ENCODE measurements at places on chromosomes 12 and 14.
A peak's percentile ranks its signal among the peaks of the same experiment; 100 is the strongest.

DNA sequence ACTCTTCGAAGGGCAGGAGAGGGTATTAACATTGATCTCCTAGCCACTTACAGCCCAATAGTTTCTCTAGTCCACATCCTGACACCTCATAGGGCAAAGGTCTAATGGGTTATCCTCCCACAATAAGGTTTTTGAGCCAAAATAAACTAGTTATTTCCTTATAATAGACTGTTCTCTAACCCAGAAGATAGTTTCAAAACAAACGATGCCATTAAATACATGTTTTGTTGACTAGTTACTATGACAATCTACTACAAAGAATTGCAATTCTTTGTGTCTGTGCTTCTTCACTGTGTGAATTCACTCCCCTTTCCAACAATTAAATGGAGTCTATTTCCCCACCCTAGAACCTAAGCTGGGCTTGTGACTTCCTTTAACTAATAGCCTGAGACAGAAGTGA, 6.4 kb upstream of the ACTR10 start:
- no peak for DNase-seq

GRCh38 chr14:20412411-20412810, 890 bp downstream of the TEP1 start:
- DNase-seq = no peak

GRCh38 chr14:54929556-54929955, 26.9 kb upstream of the GCH1 start:
- no peak for DNase-seq

GRCh38 chr12:129854591-129854990, 49.2 kb downstream of the TMEM132D start:
- no peak for DNase-seq

DNA sequence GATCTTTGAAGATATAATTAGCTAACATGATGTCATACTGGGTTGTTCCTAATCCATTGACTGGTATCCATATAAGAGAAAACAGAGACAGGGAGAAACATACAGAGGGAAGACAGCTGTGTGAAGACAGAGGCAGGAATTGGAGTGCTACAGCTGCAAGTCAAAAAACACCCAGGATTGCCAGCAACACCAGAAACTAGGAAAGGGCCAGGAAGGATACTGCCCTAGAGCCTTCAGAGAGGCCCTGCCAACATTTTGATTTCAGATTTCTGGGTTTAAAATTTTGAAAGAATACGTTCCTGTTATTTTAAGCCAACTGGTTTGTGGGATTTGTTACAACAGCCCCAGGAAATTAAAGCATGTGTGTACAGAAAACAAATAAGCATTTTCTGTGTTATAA, 473.7 kb upstream of the FLRT2 start:
- no peak for DNase-seq

- no peak for DNase-seq
Observed at GRCh38 chr12:127964717-127965116, 302.3 kb upstream of the TMEM132C start.

DNA sequence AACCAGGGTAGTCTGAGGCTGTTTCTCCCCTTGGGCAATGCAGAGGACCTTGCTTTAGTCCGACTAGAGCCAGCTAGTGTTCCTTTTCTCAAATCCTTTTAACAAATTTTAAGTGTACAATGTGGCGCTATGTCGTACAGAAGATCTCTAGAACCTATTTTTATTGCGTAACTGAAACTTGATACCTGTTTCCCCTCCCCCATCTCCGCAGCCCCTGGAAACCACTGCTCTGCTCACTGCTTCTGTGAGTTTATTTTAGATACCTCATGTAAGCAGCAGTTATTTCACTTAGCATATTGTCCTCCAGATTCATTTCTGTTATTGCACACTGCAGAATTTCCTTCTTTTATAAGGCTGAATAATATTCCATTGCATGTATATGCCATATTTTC, 1092.3 kb downstream of the AACS start:
- DNase-seq = no peak

- DNase-seq = no peak
Observed at GRCh38 chr12:51192284-51192671, 19.3 kb upstream of the TFCP2 start.

GRCh38 chr14:38143659-38144505, 63.8 kb upstream of the SSTR1 start:
- no peak for DNase-seq

GRCh38 chr12:27779416-27779919, 565 bp upstream of the KLHL42 start:
- DNase-seq = peak; percentile 51

DNA sequence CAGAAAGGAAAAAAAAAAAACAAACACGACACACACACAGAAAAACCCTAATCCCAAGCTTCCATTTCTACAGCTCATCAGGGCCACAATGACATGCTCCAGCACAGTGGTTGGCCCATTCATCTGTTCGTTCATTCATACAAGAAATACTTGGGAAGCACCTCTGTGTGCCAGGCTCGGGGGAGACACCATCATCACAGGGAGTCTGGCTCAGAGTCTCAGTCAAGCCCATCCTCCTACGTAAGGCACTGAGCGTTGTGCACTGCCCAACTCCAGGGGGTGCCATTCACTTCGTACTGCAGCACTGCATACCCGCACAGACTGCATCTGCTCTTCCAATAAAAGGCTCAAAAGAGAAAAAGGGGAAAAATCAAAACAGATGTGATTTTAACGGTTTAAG, 15.3 kb downstream of the VPS37B start:
- no peak for DNase-seq

GRCh38 chr14:72788972-72789728, 104.8 kb downstream of the DPF3 start:
- DNase-seq = no peak

DNA sequence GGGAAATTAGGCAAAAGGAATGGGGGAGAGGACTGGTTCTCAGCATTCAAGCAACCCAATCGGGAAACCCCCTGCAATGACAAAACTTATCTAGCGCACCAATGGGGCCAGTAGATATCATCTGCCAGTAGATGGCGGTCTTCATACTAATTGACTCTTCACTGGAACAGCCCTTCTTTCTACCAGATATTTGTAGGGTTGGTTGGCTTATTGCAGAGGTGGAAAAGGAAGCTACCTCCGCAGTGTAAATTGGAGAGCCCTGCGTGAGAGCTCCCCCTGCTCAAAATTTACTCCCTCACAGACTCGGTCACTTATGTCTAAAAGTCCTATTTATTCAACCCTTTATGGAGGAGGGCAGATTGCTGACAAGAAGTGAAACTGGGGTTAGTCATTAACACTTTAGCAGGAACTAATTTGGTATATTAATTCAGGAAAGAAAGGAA, 166.1 kb upstream of the CCND2 start:
- DNase-seq = no peak

- no peak for DNase-seq
Observed at GRCh38 chr14:78709795-78710557, 539.8 kb downstream of the NRXN3 start.

GRCh38 chr12:28578361-28578760, 388.1 kb downstream of the CCDC91 start:
- DNase-seq = no peak

DNA sequence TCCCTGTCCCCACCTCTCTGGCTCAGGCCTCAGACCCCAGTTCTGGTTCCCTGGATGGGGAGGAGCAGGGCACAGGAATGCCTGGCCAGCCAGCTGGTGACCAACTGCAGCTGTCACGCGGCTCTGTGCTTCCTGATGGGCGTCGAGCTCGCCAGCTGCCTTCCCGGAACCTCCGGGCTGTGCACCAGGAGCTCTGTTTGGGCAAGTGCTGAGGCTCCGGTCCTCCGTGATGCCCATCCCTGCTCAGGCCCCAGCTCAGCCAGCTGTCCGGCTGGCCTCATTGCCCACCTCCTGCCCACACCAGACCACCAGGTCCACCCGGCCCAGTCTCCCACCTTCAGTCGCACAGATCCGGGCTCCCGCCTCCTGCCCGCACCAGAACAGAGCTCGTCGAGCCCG, 4.8 kb downstream of the IFFO1 start:
- DNase-seq = no peak

DNA sequence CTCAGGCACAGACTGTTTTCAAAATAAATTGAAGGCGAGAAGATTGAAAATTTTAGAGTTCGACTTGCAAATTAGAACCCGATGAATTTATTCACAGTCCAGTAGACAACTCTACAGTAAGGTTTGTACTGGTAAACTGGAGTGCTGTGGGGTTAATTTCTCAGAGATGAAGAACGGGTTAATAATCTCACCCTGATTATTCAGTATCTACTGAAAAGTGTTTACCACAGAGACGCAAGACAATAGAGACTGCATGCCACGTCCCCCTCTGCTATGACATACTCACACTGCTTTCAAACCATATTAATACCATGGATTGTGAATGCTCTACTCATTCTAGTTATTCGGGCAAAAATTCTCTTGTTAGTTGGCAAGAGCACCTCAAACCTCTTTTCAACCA, 36.1 kb downstream of the CFL2 start:
- DNase-seq = no peak

GRCh38 chr12:47892819-47893218, 12.0 kb downstream of the VDR start:
- DNase-seq = no peak

DNA sequence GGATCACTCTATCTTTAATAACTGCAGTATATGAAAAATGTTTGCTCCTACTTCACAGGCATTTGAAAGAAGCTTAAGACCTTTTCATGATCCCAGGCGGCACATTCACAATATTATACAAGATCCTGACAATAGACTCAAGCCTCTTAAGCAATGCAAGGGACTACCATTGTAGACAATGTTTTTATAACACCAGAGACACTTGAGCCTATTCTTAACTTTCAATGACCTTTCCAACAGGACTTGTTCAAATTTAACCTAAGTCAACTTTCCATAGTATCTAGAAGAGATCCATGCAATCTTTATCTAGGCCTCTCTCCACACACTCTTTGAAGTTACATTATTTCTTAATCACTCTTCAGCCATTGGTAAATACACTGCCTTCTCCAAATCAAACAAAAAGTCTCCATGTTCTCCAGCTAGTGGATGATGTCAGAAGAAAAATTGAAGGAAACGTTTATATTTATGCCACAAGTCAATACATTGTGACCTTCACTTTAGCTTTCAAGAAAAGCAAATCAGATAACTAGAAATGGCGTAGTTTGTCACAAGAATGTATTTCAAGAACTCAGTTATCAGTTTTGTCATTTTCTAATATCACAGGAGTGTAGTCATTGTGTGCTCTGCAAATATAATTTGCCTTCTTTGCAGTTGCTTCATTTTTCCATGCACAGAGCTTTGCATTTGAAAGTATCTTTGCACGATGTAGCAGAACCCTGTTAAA, 41.2 kb downstream of the PHLDA1 start:
- DNase-seq = no peak

GRCh38 chr12:106564678-106565329, 18.0 kb upstream of the RFX4 start:
- DNase-seq = no peak

Measured in NCI-H1417 treated with DMSO at 0.1 percent for 48 hours (cell line).